ENCODE measurements at places on chromosomes 2 and 18. TPM values are rescaled to one million over a fixed set of nuclear protein-coding genes. Genes with fewer than 3 reads are reported as not detected.

STAMBP gene
- 45.5 TPM for total RNA-seq

INHBB gene
- total RNA-seq = 0.13 TPM

LIMS3 gene
- total RNA-seq = 0.46 TPM

MRPS5 gene
- total RNA-seq = 51.4 TPM

GPR155 gene
- total RNA-seq = 0.35 TPM

KCNIP3 gene
- 1.5 TPM for total RNA-seq

CDH2 gene
- total RNA-seq = 36.2 TPM

ANKRD62 gene
- total RNA-seq = not detected

ATF2 gene
- total RNA-seq = 34.9 TPM

ABCB11 gene
- total RNA-seq = not detected
